ENCODE measurements at places on chromosomes 12 and 14.

GRCh38 chr14:61281948-61282275, 774 bp upstream of the TMEM30B start:
- no peak for DNase-seq

DNA sequence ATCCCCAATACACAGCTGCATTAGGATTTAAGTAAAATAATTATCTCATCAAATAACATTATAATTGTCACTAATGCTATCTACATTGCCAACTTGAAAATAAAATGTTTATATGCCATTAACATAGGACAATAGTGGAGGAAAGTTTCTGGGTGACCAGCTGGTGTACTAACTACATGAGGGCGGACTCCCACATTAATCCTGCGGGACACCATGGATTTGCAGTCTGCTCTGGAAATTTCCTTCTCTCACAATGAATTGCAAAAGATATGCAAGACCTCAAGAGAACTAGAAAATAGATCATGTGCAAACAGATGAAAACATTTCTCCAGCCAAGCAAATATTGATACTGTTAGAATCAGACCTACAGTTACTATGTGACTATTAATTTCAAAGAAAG, 390.1 kb downstream of the NAV3 start:
- DNase-seq: no peak

- DNase-seq: no peak
Observed at GRCh38 chr12:1013618-1014489, 22.8 kb downstream of the ERC1 start.

GRCh38 chr12:47158792-47159191, 79.0 kb upstream of the AMIGO2 start:
- DNase-seq: no peak

- DNase-seq: peak; percentile 12
Observed at GRCh38 chr14:81423504-81423903, 23.4 kb upstream of the STON2 start.

DNA sequence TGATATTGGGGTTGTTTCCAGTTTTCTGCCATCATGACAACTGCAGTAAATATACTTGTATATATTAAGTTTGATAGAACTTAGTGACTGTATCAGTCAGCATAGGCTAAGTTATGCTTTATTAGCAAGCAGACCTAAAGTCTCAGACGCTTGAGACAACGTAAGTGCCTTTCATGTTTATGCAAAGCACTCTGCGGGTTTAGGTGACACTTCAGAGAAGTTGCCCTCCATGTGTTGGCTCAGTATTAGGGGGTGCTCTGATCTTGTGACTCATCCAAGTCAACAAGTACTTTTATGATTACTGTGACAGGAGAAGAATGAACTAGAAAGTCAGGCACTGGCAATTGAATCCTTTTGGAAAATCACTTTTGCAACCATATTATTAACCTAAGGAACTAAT, 13.3 kb upstream of the OTOGL start:
- DNase-seq: no peak

- DNase-seq: no peak
Observed at GRCh38 chr12:67052981-67053380, 216.2 kb upstream of the CAND1 start.

DNA sequence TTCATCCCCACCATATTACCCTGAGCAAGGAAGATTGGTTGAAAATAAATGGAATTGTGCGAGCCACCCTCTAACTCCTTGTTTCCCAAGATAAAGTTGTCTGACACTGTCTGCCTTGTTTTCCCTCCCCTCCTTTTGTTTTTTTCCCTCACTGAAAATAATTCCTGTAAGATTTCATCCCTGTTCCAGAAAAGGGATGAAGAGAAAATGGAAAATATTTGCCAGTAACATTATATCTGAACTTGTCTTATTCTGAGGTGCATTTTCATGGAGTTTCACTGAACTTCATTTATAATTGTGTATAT, 17.3 kb downstream of the OR9K2 start:
- DNase-seq: no peak

- DNase-seq: no peak
Observed at GRCh38 chr14:63542231-63542999, 762 bp downstream of the PPP2R5E start.

DNA sequence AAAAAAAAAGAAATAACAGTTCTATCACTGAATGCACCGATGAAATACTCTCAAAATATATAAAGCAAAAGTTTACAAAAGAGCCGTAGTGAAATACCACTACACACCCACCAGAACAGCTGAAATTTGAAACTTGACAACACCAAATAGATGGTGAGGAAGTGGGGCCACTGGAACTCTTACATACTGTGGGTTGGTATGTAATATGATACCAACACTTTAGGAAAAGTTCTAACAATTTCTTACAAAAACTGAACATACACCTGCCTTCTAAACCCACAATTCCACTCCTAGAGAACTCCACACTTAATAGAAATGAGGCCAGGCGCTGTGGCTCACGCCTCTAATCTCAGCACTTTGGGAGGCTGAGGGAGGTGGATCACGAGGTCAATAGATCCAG, 14.1 kb downstream of the EIF5 start:
- DNase-seq: no peak

GRCh38 chr14:105602243-105602750, 75.9 kb downstream of the TMEM121 start:
- DNase-seq: no peak

- no peak for DNase-seq
Observed at GRCh38 chr12:57089271-57090245, 644 bp downstream of the NAB2 start.

DNA sequence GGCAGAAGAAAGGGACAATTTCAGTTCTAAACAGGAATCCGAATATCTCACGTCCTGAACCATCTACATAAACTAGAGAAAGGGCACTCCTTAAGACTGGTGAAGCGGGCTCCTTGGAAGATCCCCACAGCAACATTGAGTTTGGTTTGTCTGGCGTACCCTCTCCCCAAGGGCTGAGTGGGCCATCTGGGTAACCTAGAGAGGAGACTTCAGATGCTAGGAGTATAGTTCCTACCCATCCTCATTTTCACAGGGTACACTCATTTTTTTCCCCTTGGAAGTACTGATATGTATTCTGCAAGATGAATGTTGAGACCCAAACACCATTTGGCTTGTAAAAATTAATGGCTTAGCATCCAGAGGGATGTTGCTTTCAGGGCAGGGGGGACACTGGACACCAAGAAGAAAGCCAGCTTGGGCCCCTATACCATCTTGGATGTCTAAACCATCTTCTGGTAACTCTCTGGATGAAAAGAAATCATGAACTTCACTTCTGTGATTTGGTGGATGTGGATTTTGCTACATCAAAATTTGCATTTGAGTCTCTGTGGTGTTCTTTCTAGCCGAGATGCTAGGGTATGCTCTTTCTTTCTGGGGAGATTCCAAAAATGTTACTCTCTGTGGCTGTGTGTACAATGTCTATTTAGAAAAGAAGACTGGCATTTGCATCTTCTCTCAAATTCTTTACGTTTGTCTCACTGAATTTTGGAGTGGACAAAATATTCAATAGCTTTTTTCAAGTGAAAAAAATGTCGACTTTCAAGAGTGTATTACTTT, 97.7 kb downstream of the ETV6 start:
- DNase-seq: no peak

- no peak for DNase-seq
Observed at GRCh38 chr12:108788911-108789310, 57.6 kb upstream of the CORO1C start.

DNA sequence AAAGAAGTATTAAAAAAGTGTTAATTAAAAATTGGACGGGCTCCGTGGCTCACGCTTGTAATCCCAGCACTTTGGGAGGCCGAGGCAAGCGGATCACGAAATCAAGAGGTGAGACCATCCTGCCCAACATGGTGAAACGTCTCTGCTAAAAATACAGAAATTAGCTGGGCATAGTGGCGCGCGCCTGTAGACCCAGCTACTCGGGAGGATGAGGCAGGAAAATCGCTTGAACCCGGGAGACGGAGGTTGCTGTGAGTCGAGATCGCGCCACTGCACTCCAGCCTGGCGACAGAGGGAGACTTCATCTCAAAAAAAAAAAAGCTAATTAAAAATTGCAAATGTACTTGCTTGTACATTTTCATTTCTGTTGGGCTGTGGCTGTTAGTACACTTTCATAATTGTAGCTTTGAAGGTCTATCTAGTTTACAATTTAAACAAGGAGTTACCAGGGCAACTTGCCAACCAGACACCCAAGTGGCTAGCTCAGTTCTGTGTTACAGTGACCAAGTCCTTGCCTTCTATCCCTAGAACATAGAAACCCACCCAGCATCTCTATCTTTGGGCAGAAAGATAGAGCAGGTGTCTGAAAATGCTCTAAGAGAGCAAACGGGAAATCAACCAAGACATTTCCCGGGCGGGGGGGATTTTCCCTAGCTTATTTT, 1.2 kb downstream of the COA8 start:
- no peak for DNase-seq

DNA sequence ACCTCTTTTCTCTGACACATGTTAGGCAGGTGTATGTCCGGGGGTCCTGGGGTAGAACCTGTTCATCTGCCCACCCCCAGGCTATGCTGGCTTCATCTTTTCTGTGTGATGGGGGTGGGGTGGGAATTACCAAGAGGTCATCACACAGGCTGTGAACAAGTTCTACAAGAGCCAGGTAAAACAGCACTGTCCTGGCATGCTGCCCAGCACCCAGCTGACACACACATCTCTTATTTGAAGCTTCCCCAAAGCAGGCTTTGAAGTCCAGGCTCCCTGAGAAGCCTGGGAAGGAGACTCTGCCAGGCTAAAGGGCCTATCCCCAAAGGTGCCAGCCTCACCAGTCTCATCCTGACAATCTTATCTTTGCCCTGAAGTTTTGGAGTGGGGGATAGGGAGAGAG, 141.1 kb downstream of the ALG10 start:
- DNase-seq: no peak

DNA sequence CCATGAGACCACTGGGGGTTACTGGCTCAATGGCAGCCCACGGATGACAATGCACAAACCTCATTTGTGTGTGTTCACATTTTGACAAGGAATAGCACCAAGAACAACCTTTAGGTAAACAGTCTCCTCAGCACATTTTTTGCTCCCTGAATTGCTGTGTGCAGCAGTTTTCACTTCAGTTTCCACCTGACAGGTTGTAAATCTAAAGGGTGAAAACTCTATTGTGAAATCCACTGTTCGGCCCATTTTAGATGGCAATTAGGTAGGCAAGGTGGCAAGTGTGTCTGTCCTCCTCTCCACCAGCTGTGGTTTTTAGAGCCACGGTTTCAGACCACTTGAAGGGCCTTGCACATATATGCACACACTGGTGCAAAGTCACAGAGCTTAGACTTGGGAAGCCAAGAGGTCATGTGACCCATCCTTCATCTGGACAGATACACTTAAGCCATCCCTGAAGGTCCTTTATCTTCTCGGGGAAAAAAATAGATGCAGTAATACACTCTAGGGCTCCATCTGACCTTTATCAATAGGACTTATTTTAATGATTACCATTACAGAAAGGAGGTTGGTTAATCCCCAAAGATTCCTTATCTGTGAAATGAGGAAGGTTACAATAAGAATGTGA, 23.2 kb downstream of the HAL start:
- no peak for DNase-seq
